ENCODE measurements at places on chromosomes 1 and 21.

- no peak for DNase-seq
These were observed 3.5 kb downstream of the FUBP1 start for GRCh38 chr1:77975386-77975785.

- DNase-seq: no peak
These were observed 152.3 kb upstream of the RGS18 start for GRCh38 chr1:192005976-192006375.

- DNase-seq: no peak
These were observed 12.9 kb downstream of the PPIE start for GRCh38 chr1:39751595-39751994.

DNA sequence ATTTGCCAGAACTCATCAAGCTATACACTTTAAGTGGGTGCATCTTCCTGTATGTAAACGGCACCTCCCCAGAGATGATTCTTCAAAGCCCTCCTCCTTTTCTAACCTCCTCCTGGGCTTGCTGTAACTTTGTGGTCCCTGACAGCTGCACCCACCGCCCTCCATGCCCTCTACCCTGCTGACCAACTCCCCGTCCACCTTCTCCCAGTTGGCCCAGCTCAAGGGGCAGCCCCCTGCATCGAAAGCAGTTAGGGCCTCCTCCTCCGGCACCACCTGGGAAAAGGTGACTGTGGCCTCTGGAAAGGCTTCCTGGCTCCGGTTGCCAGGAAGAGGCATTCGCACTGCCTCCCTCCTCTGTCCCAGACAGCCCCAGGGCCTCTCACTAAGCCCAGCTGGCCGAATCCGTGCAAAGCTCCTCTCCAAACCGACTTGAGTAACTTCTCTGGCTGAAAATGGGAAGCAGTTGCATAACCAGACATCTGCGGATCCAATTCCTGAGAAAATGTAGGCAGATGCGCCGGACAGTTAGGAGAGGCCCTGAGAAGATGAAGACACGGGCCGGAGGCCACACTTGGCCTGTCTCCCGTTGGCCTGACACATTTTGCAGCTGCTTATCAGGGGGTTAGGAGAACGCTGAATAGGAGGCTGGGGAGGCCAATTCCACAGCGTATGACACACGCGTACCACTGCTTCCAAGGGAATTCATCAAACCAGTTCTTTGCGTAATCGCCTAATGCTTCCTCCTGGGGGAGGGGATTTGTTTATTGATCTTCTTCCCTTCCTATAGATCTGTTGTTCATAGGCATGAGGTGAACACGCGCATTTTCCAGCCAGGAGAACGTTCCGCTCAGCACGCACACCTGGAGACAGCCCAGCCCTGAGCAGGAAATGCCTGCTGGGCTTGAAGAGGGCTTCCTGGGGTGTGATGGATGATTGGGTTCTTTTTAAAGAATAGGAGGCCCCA lies 48.7 kb upstream of the COL6A2 start:
- DNase-seq: no peak

DNA sequence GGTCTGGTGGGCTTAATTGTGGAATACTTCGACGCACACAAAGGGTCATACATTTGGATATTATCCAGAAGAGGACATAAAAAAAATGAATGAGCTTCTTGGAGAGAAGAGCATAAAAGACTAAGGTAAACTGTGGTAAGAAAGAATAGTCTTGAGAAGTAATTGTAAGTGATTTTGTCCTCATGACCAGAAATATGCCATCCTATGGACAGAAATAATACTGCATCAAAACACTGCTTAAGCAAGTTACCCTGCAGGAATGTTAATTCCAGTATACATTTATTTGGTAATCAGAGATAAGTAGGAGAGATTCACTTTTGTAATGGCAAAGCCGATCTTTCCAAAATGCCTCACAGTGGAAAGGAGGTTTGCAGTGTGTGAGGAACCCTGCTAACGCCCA lies 111.9 kb downstream of the NRIP1 start:
- no peak for DNase-seq

Data from AML-193 (cell line).